ENCODE measurements at places on chromosomes 1 and 21.

- DNase-seq = no peak
Measured at GRCh38 chr1:44519035-44519676, 114.1 kb downstream of the RNF220 start.

- no peak for DNase-seq
Measured at GRCh38 chr1:153312570-153313186, at the start of gene PGLYRP3. PGLYRP3 (minus strand) TSS chr1:153312952; CDS start chr1:153310665, 2,287 bp downstream.

DNA sequence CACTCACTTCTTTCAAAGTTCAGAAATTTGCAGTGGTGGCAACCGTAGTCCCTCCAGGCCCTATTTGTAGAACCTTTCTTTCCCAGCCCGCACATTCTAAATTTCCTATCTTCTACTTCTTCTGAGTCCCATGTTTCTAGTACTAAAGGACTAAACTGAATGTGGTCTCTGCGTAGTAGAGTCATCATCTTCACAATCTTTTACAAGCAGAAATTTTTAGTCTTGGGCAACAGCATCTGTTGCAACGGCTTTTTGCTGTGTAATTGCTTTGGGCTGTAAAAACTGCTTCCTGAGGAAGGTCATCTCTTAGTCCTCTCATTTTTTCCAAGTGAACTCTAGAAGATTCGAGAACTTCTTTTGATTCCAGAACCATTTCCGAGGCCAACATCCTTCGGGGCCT lies 23.9 kb downstream of the VAV3 start:
- no peak for DNase-seq

DNA sequence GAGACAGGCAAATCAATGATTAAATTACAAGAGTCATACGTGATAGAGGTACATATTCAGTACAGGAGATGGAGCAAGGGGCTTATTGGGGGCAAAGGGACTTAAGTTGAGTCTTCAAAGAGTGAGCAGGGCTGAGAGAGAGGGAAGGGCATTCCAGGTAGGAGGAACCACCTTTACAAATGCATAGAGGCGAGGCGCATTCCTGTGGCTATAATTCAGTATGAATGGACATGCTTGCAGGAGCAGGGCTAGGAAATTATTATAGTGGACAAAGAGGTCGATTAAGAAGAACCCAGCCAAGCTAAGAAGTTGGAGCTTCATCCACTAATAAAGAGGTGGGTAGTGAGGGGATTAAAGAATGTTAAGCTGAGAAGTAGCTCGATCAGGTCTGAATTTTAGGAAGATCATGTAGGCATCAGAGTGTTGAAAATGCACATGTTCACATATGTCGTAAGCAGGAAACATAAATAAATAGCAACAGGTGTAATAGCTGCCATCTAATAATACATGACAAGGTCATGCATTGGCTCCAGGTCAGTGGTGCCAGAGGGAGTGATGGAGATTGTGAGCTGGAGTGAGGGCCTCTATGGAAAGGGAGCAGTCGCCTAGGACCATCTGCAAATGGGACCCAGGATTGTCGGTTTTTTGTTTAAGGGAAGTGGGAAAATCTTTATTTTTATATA lies 12.0 kb upstream of the HNRNPU start:
- DNase-seq = no peak

DNA sequence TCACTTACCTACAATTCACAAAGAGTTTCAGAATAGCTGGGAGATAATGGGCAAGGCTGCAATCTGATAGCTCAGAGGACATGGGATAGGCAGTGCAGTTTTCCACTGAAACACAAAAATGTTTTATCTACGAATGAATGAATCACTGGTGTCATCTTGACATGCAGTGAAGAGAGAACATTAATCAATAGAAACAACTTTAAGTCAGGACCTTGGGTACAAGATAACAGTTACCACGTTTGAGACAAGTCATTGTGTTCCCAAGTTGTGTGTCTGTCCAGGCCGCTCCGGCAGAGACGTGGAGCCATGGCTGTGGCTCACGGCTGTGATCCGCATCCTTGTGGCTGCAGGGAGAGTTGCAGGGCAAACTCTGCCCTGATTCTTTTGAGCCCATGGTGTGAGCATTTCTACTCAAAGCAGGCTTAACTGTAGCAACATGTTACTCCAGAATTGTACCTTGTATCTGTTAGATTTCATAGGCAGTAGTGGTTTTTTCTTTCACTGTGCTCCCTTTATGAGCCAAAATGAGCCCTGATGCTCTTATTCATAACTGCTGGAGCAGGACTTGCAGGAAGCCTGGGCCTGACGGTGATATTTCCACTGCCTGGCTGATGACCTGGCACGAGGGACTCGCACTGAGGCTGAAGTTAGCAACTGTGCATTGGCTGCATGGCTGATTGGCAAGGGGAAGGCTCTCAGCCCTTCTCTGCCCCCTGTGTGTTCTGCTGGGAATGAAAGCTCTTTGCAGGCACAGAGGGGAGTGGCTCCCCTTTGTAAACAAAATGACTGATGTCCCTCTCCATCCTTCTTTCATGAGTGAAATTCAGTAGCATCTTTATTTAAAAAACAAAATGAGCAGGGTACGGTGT lies 465.2 kb downstream of the AJAP1 start:
- DNase-seq = no peak

DNA sequence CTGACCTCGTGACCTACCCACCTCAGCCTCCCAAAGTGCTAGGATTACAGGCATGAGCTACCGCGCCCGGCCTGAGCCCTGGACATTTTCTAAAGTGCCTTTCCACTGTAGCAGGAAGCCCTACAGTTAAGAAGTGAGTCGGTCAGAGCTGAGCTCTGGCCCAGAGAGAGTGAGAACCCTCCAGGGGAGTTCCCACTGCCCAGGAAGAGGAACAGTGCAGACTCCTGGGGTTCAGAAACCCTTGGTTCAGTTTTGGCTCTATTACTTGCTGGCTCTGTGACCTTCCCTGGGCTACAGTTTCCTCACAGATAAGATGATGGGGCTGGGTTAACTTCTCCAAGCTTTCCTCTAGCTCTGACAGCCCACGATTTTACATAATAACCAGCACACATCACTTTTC lies 20.9 kb downstream of the SLC9A1 start:
- no peak for DNase-seq

GRCh38 chr21:31623664-31624063 lies 35.8 kb upstream of the SOD1 start:
- no peak for DNase-seq

DNA sequence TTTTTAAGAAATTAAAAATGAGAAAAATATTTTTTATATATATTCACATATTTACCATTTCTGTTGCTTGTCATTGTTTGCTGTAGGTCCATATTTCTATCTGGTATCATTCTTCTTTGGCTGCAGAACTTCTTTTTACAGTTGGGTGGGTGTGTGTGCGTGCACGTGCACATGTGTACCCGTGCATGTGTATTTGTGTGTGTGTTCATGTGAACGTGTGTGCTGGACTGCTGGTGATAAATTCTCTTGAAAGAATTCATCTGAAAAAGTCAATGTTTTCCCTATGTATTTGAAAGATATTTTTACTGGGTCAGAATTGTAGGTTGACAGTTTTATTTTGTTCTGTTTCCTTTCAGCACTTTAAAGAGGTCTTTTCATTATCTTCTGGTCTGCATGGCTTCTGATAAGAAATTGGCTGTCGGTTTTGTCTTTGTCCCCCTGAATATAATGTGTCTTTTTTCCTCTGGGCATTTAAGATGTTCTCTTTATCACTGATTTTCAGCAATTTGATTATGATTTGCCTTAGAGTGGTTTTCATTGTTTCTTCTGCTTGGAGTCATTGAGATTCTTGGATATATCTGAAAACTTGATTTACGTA lies 34.5 kb upstream of the DPH5 start:
- DNase-seq = no peak

Data from activated CD4-positive, alpha-beta T cell treated with anti-CD3 and anti-CD28 coated beads for 24 hours (primary cell).